Stimulated activated CD4-positive, alpha-beta T cell treated with anti-CD3 and anti-CD28 coated beads, Interleukin-1b, Interleukin-23, amount 100 ng/mL, for 48 hours (primary cell): ENCODE measurements at places on chromosomes 7 and 10.
A peak's percentile ranks its signal among the peaks of the same experiment; 100 is the strongest.

GRCh38 chr7:133691727-133692610, 435.2 kb upstream of the LRGUK start:
- no peak for DNase-seq

GRCh38 chr7:27709137-27710075, 30.6 kb upstream of the TAX1BP1 start:
- DNase-seq: no peak

GRCh38 chr7:12896316-12896715, 208.9 kb downstream of the ARL4A start:
- DNase-seq: no peak

DNA sequence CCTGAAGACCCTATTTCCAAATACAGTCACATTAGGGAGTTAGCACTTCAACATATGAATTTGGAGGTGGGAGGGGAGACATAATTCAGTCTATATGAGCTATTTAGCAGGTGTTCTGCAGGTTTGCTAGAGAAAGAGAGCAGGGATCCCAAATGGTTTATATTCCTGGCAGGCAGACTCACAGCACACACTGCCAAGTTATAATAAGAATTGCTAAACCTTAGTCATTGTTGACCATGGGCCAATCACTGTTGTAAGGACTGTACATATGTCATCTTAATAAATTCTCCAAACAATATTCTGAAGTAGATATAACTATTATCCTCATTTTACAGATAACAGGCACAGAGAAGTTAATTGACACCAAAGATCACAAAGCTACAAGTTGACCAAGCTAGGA, 1.5 kb upstream of the CCDC3 start:
- DNase-seq: no peak

DNA sequence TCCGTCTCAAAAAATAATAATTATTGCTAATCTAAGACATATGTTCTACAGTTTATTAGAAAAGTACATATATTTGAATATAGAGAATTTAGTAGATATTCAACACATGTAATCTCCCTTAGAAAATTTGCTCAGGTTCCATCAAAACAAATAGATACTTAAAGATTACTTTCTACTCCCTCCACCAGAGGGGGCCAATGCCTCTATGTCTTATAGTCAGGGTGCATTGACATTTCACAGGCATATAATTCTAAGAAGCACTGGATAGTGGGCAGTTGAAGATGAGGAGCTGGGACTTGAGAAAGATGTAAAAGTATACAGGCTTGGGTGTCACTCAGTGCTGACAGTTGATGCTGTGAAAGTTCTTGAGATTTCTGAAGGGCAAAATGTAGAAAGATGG, 301.6 kb upstream of the HPS1 start:
- DNase-seq: no peak

GRCh38 chr7:92010215-92010614, 69.6 kb downstream of the AKAP9 start:
- no peak for DNase-seq

GRCh38 chr10:115706488-115707076, 566.4 kb downstream of the GFRA1 start:
- DNase-seq: no peak

- no peak for DNase-seq
These were observed 1227.6 kb downstream of the TYW1 start for GRCh38 chr7:68224041-68224741.

GRCh38 chr10:110511734-110512449, 14.2 kb downstream of the DUSP5 start:
- DNase-seq: no peak

- DNase-seq: no peak
These were observed 1.8 kb downstream of the CYP3A43 start for GRCh38 chr7:99829524-99830160.

DNA sequence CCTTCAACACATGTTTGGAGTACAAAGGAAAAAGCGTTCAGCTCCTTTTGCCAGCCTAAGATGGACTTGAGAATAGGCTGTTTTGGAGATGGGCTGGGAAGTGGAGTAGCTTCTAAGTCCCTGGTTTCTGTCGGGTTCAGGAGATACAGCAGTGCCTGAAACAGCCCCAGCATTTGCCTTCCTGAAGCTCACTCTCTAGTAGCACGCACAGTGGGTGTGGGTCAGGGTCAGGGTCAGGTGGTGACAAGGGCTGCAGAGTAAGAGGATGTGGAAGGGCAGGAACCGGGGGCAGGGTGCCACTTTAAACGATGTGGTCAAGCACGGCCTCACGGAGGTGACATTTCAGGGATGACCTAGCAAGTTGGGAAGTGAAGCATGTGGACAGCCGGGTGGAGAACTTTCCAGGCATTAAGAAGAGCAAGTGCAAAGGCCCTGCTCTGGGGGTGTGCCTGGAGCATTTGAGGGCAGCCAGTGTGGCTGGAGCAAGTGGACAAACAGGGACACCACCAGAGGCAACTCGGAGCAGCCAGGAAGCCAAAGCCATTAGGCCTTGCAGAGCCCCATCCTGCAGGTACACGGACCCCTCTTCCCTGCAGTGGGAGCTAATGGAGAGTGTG, 382.2 kb upstream of the ZMIZ1 start:
- no peak for DNase-seq

GRCh38 chr7:464454-465401, 54.9 kb downstream of the PDGFA start:
- no peak for DNase-seq

DNA sequence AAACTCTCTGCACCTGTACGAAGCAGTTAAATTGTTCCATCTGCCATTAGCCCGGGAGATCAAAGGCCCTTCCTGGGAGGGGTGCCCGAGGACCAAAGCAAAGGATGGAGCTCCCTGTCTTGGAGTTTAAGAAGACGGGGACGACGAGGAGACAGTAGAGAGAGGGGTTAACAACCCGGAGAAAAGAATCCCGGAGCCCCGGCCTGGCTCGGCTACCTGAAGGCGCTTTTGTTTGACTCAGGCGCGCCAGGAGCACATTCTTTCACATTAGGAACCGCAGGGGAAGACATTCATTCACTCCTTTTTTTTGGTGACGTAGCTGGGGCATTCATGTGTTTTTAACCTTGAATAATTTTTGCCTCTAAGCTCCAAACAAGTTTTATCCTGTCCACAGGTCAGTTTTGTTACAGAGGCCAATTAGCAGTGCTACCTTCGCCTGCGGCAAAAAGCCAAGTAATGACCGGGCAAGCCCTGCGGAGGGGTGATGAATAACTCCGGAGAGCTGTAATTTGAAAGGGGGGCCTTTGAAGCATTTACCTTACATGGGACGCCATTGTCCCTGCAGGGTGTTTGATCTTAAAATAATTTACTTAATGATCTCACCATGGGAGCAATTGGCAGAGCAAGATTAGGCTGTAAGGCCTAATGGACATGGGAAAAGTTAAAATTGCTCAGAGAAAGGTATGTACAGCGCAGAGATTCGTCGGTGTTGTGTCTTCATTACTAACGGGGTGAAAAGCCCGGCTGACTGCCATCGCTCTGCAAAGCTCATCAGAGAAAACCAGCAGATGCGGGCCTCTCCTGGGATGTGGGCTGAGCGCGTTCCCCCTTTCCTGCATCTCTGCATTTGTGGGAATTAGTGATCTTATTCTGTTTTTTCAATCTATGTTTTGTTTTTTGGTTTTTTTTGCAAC, 258.0 kb upstream of the SP4 start:
- DNase-seq: no peak

DNA sequence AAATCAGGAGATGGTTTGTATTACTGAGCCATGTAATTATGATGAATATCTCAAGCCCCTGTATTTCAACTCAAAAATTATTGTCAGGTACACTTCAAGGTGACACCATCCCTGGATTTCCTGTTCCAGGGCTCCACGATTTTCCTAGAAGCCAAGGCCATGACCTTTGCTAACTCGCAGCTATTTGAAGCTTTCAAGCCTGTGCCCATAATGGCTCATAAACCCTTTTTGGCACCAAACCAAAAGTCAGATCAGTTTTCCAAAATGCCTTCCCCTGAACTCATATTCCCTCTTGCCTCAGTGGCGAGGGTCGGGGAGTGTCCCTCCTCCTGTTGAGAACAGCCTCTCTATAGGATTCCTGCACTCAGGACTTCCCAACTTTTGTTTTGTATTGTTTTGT, 70.8 kb downstream of the HIP1 start:
- no peak for DNase-seq

DNA sequence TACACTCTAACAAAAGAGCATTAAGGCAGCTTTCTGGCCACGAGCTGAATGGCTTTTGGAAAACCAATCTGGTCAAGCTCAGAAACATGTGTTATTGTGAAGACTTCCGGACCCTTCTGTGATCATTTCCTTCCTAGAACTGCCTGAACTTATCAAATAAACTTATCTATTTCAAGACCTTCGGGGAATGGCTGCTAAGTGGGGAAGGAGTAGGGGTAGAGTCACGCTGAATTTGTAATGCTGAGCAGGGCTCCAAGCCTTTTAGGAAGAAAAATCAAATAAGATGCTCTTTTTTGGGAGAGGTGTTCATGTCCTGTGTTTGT, 56.6 kb downstream of the PAPSS2 start:
- DNase-seq: no peak

DNA sequence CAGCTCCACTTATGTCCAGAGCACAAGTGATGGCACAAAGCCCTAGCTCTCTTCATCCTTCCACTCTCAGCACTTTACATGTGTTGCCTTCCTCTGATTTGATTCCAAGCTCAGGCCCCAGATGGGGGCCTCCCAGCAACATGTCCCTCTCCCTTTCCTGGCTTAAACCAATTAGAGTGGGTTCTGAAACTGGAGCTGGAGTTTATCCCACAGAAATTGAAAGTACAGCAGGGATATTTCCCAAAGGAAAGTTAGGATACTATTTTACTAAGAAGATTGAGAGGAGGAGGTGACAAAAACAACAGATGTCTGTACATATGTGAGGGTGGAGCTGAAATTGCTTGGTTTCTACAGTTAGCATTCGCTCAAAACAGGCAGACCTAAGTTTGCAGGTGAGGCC, 724.6 kb downstream of the AUTS2 start:
- no peak for DNase-seq

DNA sequence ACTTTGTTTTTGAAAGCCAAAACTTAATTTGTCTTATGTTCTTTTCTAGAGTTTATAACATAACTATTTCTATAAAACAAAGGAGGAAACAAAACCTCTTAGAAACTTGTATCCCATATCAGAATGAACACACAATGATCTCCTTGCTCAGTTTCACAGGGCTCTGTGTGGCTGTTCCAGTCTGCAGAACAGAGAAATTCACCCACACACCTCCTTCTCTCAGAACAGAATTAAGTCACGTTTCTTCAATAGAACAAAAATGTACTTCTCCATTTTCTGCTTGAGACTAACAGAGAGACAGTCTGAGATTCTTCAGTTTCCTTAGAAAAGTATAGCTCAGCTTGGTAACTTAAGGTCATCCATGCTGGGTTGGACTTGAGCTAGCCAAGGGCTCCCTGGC, 15.8 kb upstream of the DOCK1 start:
- DNase-seq: no peak

GRCh38 chr10:70232859-70233108, 445 bp downstream of the PPA1 start:
- peak; percentile 6 for DNase-seq

GRCh38 chr7:101420436-101420835, 57.8 kb downstream of the COL26A1 start:
- no peak for DNase-seq

- no peak for DNase-seq
These were observed 54.1 kb downstream of the FAM171A1 start for GRCh38 chr10:15316871-15317464.

DNA sequence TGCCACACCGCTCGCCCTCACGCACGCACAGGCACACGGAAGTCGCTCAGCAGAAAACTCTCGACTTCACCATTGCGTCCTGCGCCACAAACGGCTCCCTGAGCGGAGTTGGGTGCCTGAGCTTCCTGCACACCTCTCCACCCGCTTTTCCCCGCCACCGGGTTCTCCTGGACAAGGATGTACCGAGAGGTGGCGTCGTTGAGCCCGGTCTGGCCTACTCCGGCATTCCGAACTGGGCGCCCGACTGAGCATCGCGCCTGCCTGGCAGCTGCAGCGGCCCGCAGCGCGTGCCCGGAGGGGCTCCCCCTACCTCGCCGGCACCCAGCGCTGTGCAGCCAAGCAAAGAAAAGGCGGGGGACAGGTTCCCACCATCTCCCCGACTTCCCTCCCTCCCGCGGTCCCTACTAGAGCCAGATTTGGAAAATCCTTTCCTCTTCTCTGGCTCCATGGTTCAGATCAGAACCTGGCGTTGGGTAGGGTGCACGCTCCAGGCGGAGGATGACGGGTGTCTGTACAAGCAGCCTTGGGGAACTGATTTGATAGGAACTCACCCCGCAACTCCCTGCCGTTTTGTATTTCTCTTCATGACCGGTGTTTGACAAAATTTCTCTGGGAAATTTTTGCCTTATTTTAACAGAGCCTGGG, 1.7 kb downstream of the SORCS3 start:
- peak; percentile 49 for DNase-seq

- DNase-seq: no peak
These were observed 483.9 kb upstream of the MKI67 start for GRCh38 chr10:128610113-128610512.

DNA sequence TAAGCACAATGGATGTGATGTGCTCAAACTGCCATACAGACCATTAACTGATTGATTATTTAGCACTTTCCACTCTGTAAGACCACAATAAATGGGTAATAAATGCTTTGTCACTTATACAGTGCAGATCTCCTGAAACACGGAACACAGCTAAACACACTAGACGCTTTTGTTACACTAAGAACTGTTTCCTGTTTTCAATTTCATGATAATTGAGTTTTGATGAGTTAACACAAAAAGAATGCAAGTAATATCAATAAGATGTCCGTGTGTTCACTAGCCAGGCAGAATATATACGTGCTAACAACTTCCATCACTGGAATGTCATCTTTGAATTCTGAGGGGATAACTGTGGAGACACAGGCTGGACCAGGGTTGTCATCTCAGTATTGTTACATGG, 178.8 kb downstream of the SKAP2 start:
- DNase-seq: no peak

GRCh38 chr10:93850031-93851015, 43.5 kb upstream of the SLC35G1 start:
- no peak for DNase-seq

DNA sequence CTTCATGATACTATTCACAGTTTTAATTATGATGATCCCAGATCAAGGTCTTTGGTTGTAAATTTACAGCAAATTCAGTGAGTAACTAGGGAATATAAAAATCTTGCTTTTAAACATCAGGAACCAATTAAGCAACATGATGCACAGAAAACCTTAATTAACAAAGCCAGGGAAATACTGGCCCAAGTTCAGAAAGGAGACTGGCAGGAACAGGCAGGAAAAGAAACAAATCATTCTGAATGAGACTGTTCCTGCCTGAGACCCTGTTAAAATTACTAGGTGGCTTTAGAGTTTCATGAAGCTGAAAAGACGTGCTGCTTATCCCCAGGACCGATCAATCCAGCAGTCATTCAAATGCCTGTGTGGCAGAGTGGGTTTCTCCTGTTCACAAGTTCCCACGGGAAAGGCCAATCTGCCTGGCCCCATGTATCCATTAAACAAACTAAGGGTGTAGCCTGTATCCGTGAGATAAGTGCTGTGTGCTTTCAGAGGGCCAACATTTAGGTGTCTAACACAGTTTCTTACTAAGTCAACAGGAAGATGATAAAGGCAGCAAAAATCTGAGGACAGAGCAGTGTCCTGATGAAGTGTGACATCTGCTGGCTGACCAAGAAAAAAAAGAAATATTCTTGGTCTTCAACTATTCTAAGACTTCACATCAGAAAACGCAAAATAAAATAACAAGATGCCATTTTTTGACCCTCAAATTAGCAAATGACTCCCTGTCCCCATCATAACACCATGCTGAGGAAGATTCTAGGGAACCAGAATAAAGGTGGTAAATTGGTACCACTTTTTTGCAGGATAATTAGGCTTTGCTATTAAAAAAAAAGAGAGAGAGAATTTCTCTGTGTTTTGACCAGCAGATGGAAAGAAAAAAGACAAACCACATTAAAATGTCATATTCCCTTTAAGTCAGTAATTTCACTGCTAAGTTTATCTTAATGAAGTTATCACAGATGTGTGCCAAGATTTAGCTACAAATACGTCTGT, 34.2 kb downstream of the PUS7 start:
- DNase-seq: no peak
